Stimulated activated CD8-positive, alpha-beta memory T cell treated with anti-CD3 and anti-CD28 coated beads, Interleukin-7, amount 100 ng/mL, for 1 hour (primary cell): ENCODE measurements at places on chromosomes 12 and 14.

- no peak for DNase-seq
Observed at GRCh38 chr12:111361717-111362576, 6.9 kb downstream of the PHETA1 start.

DNA sequence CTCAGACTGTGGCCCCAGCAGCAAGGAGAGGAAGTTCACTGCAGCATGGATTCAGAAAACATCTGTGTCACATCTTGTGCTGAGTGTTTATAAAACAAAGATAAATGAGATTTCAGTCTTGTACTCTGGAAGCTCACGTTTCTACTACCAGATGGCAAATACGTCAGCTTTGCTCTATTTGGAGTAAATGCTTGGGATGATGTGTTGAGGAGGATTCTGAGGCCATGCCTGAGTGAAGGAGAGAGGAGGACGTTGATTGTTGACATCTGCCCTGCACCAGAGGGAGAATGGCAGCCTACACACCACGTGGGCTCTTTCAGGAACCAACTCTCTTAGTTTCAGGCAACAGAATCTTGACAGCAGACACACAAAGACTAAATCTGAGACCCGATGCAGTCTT lies 188.9 kb downstream of the TMEM132C start:
- no peak for DNase-seq

DNA sequence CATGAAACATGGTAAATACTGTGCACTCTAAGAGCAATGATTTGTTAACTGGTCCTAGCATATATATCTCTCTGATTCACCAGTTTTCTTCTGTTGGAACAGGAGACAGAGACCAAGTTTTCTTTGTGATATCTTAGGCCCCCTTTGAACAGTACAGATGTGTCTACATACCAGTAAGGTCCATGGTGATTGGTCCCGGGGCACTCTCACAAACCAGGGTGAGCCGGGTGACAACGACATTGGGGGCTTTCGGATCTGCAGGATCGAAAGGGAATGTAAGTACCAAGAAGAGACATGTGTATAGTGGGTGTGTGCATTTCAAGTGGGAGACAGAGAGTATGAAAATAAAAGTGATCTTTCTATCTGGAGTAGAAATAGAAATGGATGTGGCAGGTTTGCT lies 11.3 kb upstream of the ERP27 start:
- no peak for DNase-seq

GRCh38 chr12:123242116-123242904 lies 9.1 kb downstream of the MTRFR start:
- no peak for DNase-seq

- no peak for DNase-seq
Observed at GRCh38 chr14:35878272-35879150, 52.4 kb downstream of the BRMS1L start.

GRCh38 chr12:16611146-16611545 lies 5.2 kb upstream of the LMO3 start:
- no peak for DNase-seq

- DNase-seq = no peak
Observed at GRCh38 chr14:83085136-83085535, 1551.5 kb upstream of the SEL1L start.
